ENCODE measurements at places on chromosomes 4 and X.

- no peak for DNase-seq
These were observed 33.7 kb upstream of the HMX1 start for GRCh38 chr4:8905226-8905772.

- DNase-seq: no peak
These were observed 56.3 kb upstream of the LCORL start for GRCh38 chr4:18077808-18078207.

DNA sequence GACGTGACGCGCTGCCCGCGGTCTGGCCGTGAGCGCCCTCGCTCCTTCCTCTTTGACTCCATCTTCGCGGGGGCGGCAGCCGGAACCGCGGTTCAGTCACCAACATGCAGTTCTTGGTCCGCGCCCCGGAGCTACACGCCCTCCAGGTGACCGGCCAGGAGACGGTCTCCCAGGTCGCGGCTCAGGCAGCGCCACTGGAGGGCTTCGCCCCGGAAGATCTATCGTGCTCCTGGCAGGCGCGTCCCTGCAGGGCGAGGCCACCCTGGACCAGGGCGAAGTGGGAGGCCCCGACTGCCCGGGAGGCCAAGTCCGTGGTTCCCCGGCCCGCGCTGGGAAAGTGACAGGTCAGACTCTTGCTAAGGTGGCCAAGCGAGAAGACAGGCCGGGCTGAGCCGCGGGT is 2.9 kb downstream of the TRIML2 start:
- no peak for DNase-seq

- DNase-seq: no peak
These were observed 168.5 kb upstream of the STK26 start for GRCh38 chrX:131854581-131854980.

DNA sequence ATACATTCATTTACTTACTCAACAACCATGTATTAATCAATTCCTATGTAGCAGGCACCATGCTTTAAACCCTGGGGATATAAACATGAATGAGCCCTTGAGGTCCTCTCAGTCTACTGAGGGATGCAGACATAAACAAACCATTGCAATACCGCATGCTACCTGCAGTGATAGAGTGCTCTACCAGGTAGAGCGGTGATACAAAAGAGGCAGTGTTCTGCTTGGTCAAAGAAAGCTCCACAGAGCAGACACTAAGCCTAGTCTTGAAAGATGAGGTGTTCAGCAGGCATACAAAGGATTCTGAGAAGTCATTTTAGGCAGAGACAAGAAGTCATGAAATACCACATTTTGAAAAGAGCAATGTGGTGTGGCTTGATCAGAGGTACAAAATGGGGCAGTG is 26.9 kb upstream of the AMOT start:
- no peak for DNase-seq

GRCh38 chrX:138020941-138021340 is 455.0 kb downstream of the ZIC3 start:
- no peak for DNase-seq

- DNase-seq: no peak
These were observed 76.8 kb downstream of the JAKMIP1 start for GRCh38 chr4:6123541-6123940.

GRCh38 chr4:168711197-168712140 is 214.6 kb downstream of the PALLD start:
- no peak for DNase-seq

- peak; percentile 73 for DNase-seq
These were observed 58.6 kb upstream of the ZC4H2 start for GRCh38 chrX:65034668-65035445.

Measured in activated naive CD4-positive, alpha-beta T cell treated with anti-CD3 and anti-CD28 coated beads, Interleukin-2, amount 50 U/mL, for 72 hours (primary cell).